GM23338 (cell line): ENCODE measurements at places on chromosomes 3 and 15. TPM values are rescaled to one million over a fixed set of nuclear protein-coding genes. Genes with fewer than 3 reads are reported as not detected.
A peak's percentile ranks its signal among the peaks of the same experiment; 100 is the strongest.

DNA sequence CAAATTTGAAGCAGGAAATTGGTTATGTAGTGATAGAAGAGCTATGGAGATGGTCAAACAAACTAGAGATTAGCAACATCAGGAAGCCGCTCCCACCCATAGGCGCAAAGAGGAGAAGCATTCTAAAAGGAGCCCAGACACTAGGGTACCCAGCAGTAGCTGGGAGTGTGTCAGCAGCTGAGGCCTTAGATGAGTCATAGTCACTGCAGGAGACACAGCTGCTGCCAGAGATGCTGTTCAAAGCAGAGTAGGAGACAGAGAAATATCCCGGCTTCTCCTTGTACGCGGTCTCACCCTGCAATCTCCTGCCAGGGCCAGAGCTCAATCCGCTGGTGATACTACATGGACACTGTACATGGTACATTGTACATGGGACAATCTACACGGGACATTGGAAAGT, 61.9 kb downstream of the VGLL3 start:
- no peak for DNase-seq
- H3K4me1 ChIP-seq, result peaks cover 19% of the 10 kb centered on the region
- no peaks in the 10 kb centered on the region for H3K27me3 ChIP-seq

DNA sequence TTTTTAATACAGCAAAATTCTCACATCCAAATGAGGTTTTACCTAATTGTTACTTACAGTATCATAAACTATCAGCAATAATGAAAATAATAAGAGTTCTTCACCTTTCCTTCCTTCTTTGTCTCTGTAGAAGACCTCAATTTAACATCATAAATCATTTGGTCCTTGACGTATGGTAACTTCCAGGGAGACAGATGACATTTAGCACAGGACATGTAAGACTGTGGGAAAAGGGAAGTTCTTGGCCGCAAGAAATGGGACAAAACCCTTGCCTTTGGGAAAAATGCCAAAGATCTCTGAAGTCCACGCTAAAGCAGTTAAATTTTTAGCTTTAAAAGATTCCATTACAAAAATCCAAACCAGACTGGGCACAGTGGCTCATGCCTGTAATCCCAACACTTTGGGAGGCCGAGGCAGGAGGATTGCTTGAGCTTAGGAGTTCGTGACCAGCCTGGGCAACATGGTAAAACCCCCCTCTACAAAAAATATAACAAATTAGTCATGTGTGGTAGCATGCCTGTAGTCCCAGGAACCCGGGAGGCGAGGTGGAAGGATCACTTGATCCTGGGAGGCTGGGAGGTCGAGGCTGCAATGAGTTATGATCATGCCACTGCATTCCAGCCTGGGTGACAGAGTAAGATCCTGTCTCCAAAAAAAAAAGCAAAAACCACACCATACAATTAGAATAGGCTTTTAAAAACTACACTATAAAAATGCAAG, 8.8 kb downstream of the PTPN9 start:
- H3K36me3 ChIP-seq, result no peaks in the 10 kb centered on the region
- peak overlapping the region; percentile 46; the same call in 1 of the 2 replicates for H3K27ac ChIP-seq
- DNase-seq, result no peak
- H3K27me3 ChIP-seq, result no peaks in the 10 kb centered on the region

Gene ISL2
- 0.65 and 1.0 TPM in 2 replicates for polyA plus RNA-seq

Gene NR2F2
- 0.16 and 0.23 TPM in 2 replicates for polyA plus RNA-seq
